Astrocyte of the spinal cord (primary cell): ENCODE measurements at places on chromosomes 2 and 18.
A peak's percentile ranks its signal among the peaks of the same experiment; 100 is the strongest.

GRCh38 chr18:54946149-54946581 lies 13.1 kb downstream of the CCDC68 start:
- DNase-seq, result no peak

- no peak for DNase-seq
These were observed 242.2 kb downstream of the NRXN1 start for GRCh38 chr2:50789741-50790140.

DNA sequence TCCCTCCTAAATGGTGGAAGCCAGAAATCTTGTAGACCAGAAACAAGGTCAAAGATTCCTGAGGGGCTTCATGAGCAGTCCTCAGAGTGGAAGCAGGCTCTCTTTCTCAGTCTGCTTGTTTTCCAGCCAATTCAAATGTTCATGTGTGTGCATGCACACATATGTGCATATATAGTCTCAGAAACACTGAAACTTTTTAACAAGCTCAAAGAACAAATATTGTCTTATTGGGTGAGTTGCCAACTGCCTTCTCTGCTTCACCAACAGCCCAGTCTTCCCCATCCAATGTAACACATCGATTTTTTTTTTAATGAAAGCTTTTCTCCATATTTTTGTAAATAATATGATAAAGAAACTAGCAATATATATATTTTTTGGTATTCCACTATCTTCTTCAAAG lies 3.7 kb downstream of the CACNB4 start:
- no peak for DNase-seq

- DNase-seq, result peak; percentile 84
These were observed 32.6 kb upstream of the SPAG16 start for GRCh38 chr2:213251618-213252017.

DNA sequence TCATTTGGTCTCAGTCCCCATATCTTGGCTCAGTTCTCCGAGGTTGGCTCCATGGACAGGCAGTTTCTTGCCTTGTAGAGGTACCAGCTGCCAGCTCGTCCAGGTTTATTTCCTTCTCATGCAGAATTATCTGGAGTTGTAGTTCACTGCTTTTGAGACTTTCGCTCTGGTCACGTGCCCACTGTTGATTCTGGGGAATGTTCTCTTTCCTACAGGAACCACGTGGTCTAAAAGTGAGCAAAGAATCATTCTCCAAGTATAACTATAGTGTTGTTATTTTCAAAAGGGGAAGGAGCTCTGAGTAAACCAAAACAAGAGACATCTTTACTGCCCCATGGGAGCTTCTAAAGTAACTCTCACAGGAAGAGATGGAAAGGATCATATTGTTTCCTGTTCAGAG lies 41.2 kb upstream of the RAB27B start:
- DNase-seq, result no peak

- no peak for DNase-seq
These were observed 651 bp downstream of the STK17B start for GRCh38 chr2:196170606-196171247.

GRCh38 chr2:109648041-109648527 lies 33.9 kb downstream of the SOWAHC start:
- DNase-seq, result no peak

GRCh38 chr2:10002681-10003080 lies 40.7 kb upstream of the KLF11 start:
- no peak for DNase-seq

DNA sequence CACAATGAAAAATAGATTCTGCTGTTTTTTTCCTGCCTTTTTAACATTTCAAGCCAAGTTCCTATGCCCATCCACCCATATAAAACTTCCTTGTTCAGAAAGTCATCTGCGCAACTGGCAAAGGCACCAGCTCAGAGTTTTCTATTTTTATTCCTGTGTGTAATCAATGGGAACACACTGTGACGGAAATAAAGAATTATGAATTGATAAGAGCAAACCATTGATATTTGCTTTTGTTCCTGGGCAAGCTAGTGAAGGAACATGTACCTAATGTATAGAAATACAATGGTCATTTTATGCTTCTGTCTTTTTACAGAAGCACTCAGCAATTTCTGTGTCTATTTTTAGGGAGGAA lies 30.8 kb upstream of the AAK1 start:
- no peak for DNase-seq

GRCh38 chr2:231965102-231965501 lies 3.6 kb downstream of the DIS3L2 start:
- no peak for DNase-seq

DNA sequence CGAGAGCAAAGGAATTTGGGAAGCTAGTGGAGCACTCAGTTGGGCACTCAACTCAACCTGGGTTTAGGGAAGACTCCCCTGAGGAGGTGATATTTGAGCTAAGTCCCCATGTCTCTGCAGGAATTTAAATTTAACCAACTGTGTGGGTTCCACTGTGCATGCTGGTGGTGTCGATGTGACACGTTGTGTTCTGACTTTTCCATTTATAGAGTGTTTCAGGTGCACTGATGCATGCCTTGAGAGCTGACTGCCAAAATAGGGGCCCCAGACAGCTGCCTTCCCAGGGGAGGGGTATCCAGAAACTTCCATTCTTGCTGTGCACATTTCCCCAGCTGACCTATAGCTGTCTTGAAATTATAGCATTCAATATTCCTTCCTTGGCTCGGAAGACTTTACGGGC lies 63.7 kb upstream of the BCL2L11 start:
- DNase-seq, result no peak

GRCh38 chr2:202529389-202529788 lies 105.4 kb upstream of the FAM117B start:
- DNase-seq, result peak; percentile 71

DNA sequence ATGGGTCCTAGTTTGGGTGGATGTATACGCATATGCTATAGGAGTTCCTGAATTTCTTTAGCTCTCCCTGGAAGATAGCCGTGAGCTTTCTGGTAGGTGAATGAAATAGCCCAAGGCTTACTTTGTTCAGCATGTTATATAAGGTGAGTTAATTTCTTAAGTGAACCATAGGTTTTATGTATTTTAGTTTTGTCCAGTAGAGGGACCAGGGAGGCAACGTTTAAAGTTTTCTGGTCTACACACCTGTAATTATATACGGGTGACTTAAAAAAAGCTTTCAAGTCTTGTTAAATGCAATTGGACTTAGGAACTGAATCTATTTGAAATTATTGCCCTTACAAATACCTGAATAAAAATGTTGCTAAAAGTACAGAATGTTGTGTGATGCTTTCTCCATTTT lies 402.5 kb upstream of the DDX18 start:
- no peak for DNase-seq

DNA sequence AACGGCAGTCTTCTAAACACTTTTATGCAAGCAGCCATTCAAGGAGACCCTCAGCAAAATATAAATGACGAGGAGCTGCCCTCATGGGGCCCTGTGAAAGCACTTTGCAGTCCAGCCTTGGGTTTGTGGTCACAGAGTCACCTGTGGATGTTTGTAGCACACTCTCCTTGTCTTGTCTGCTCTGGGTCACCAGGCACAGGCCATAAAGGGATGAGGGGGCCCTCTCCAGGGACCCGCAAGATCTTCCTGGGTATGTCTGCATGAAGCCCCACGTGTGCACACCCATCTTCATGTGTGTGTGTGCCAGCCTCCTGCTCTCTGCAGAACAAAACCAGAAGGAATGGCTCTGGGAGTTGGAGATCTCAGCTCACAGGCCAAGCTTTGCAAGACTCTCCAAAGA lies 36.2 kb downstream of the ATOH8 start:
- no peak for DNase-seq
